Colonic mucosa (tissue), 4 donors: ENCODE measurements at places on chromosomes 12 and 14.

- peaks cover under 1% of the 10 kb centered on the region for H3K4me1 ChIP-seq
- no peaks in the 10 kb centered on the region for H3K27me3 ChIP-seq
- no peaks in the 10 kb centered on the region for H3K36me3 ChIP-seq
- no peak for DNase-seq
- no peak overlapping the region for H3K4me3 ChIP-seq
Observed at GRCh38 chr14:89707086-89707485, 247.4 kb downstream of the EFCAB11 start.

DNA sequence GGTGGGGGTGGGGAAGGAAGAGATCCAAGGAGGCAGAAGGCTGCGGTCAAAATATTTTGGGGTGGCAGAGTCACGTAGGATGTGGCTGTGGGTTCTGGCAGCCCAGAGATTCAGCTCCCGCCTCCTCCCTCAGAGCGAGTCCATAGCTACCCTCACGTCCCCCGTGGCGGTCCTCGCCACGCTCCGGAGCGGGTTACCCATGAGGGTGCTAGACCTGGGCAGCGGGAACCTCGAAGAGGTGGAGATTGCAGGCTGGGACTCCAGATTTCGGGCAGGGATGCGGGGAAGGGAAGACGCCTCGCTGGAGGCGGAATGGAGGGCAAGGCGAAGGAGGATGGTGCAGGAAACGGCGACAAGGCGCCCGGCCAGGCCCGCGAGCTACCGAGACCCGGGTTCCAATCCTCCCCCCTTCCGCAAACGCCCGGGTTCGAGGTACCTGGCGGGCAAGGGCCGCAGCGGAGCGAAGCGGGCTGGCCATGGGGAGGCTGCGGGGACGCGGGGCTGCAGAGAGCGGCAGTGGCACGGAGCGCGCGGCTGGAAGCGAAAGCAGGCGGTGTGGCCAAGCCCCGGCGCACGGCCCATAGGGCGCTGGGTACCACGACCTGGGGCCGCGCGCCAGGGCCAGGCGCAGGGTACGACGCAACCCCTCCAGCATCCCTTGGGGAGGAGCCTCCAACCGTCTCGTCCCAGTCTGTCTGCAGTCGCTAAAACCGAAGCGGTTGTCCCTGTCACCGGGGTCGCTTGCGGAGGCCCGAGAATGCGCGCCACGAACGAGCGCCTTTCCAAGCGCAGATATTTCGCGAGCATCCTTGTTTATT, 46.2 kb downstream of the BCAT1 start:
- H3K36me3 ChIP-seq, result no peaks in the 10 kb centered on the region
- H3K27me3 ChIP-seq, result no peaks in the 10 kb centered on the region

GRCh38 chr12:117202556-117202955, 12.3 kb upstream of the FBXO21 start:
- H3K4me1 ChIP-seq, result no peaks in the 10 kb centered on the region
- no peak overlapping the region for H3K4me3 ChIP-seq
- H3K27ac ChIP-seq, result no peak overlapping the region
- no peaks in the 10 kb centered on the region for H3K36me3 ChIP-seq
- DNase-seq, result no peak

- DNase-seq, result peak; percentile 63
- peaks cover 11% of the 10 kb centered on the region for H3K4me1 ChIP-seq
- H3K27me3 ChIP-seq, result no peaks in the 10 kb centered on the region
- peaks cover 23% of the 10 kb centered on the region for H3K36me3 ChIP-seq
- H3K4me3 ChIP-seq, result peak overlapping the region; percentile 72
Observed at GRCh38 chr14:35402323-35403113, 2.0 kb downstream of the NFKBIA start.

DNA sequence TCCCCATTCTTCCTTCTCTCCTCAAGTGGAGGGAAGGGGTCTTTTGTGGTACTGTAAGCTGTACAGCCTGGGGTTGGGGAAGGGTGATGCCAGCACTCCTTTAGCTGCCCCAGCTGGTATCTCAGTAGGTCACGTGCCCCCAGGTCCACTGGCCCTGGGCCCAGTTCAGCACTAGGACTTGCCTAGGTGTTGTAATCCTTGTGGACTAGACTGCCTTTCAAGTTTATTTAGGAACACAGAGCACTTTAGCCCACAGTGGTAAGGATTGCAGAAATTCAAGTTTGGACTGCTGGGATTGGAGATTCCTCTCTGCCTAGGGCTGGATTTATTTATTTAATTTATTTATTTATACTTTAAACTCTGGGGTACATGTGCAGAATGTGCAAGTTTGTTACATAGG, 569.6 kb downstream of the AACS start:
- no peaks in the 10 kb centered on the region for H3K27me3 ChIP-seq
- H3K4me1 ChIP-seq, result no peaks in the 10 kb centered on the region
- no peak for DNase-seq
- H3K36me3 ChIP-seq, result no peaks in the 10 kb centered on the region
- H3K27ac ChIP-seq, result no peak overlapping the region
- H3K4me3 ChIP-seq, result no peak overlapping the region

DNA sequence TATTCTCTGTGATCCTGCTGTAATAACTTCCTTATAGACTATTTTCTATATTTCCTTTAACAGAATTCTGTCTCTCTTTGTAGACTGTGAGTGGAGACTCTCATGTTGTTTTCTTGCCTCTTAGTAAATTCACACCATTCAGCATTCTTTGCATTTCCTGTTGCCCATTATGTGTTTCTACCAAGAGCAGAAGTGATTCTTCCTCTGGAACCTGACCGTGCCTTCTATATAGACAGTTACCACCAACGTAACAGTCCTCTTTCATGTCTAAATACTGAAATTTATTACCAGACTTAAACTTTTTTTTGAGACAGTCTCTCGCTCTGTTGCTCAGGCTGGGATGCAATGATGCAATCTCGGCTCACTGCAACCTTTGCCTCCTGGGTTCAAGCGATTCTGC, 31.1 kb downstream of the METAP2 start:
- no peaks in the 10 kb centered on the region for H3K27me3 ChIP-seq
- peaks cover 12% of the 10 kb centered on the region for H3K36me3 ChIP-seq
- no peak for DNase-seq
- no peak overlapping the region for H3K27ac ChIP-seq

- no peaks in the 10 kb centered on the region for H3K36me3 ChIP-seq
- DNase-seq, result peak; percentile 54
- H3K27me3 ChIP-seq, result no peaks in the 10 kb centered on the region
- peak overlapping the region; percentile 91 for H3K4me3 ChIP-seq
Observed at GRCh38 chr12:7017870-7018349, 366 bp downstream of the LPCAT3 start.

- no peak overlapping the region for H3K27ac ChIP-seq
- no peak for DNase-seq
- no peaks in the 10 kb centered on the region for H3K27me3 ChIP-seq
- no peaks in the 10 kb centered on the region for H3K36me3 ChIP-seq
- no peaks in the 10 kb centered on the region for H3K4me1 ChIP-seq
Observed at GRCh38 chr12:41905073-41905758, 239.5 kb downstream of the GXYLT1 start.

GRCh38 chr12:45368841-45369489, 153.1 kb downstream of the ANO6 start:
- no peaks in the 10 kb centered on the region for H3K4me1 ChIP-seq
- H3K36me3 ChIP-seq, result peaks cover 8% of the 10 kb centered on the region
- H3K27ac ChIP-seq, result no peak overlapping the region
- H3K27me3 ChIP-seq, result no peaks in the 10 kb centered on the region
- no peak overlapping the region for H3K4me3 ChIP-seq

GRCh38 chr14:51014086-51014485, 69.8 kb upstream of the PYGL start:
- H3K4me3 ChIP-seq, result no peak overlapping the region
- H3K27ac ChIP-seq, result no peak overlapping the region
- no peaks in the 10 kb centered on the region for H3K36me3 ChIP-seq
- no peak for DNase-seq
- no peaks in the 10 kb centered on the region for H3K4me1 ChIP-seq

DNA sequence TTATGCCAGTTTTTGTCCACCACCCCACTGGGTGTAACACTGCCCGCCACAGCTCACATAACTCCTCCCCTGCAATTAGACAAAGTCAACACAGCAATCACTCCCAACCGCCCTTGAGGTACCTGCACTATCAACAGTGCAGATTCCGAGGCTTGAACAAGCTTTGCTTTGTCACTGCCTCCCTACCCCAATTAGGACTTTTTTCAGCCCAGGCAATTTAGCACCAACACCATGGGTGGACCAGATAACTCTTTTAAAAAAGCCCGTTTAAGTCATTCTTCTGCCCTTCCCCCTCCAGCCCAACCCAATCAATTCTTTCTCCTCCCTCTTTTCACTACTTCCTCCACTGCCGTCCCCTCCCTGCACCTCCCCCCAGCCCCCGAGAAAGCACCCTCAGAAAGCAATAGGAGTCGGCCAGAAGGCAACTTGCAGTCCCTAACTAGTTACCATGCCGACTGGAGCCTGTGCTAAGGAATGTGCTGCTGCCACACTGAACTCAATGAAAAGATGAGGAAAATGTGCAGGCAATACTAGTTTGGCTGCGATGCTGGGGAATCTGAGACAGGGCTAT, 45.7 kb upstream of the OTX2 start:
- H3K27ac ChIP-seq, result peak overlapping the region; percentile 52
- H3K4me3 ChIP-seq, result no peak overlapping the region

GRCh38 chr14:103385929-103386712, 906 bp downstream of the MARK3 start:
- no peaks in the 10 kb centered on the region for H3K27me3 ChIP-seq
- DNase-seq, result peak; percentile 55
- H3K27ac ChIP-seq, result peak overlapping the region; percentile 99
- H3K36me3 ChIP-seq, result no peaks in the 10 kb centered on the region
- peak overlapping the region; percentile 87 for H3K4me3 ChIP-seq
